Peyer's patch (tissue), 4 donors: ENCODE measurements at places on chromosomes 11 and 22. TPM values are rescaled to one million over a fixed set of nuclear protein-coding genes. Genes with fewer than 3 reads are reported as not detected.
A peak's percentile ranks its signal among the peaks of the same experiment; 100 is the strongest.

- DNase-seq, result no peak
Measured at GRCh38 chr11:130427581-130428315, 661 bp downstream of the ADAMTS8 start.

DNA sequence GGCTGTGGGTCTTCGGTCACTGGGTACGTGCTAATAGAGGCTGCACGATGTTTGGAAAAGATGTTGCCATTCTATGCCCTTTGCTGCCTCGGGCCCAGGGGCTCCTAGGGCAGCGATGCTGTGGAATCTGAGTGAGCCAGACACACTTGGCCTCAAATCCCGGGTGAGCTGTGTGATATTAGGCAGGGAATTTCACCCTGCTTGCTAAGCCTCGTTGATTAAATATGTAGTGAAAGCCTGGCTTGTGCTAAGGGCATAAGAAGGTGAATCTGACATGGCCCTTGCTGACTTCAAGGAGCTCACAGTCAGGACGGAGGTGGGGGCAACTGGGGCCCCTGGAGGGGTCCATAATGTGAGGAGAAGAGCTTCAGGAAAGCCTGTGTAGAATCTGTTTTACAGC, 5.4 kb upstream of the HMOX1 start:
- DNase-seq, result no peak

DNA sequence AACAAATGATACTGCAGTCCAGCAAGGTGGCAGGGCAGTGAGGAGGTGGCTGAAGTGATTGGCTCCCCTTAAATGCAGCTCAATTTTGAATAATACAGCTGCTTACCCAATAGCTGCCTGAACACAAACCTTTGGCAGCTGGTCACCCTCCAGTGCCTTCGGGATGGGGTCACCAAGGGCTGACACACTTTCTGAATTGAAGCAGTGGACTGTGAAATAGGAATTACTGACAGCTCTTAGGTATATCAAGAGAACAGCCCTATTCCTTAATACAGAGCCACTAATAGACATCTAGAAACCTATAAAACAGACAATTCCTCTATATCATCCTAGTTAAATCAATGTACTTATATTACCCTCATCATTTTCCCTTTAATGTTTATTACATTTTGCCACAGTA, 474.2 kb upstream of the KIRREL3 start:
- DNase-seq, result no peak

DNA sequence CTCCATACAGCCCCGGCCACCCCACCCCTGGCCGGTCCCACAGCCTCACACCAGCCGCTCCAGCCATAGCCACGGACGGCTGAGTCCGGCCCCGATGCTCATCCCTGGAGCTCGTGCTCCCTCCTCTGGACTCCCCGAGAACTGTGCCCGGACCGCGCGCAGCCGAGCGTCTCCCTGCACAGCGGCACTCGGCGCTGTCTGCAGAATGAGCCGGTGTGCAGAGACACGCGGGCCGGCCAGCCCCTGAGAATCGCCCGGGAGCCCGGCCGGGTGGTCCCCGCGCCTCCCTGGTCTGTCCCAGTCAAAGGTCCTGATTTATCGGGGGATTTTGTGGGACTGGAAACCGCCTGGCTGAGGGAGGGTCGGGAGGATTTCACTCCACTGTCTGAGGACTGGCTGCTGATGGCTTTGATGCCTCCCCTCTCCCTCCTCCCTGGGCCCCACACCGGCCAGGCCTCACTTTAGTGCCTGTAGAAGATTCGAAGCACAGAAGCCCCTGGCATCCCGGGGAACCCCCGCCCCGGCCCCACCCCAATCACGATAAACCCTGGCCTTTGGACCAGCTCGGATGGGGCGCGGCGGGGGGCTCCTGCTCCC, 102.7 kb downstream of the BRD1 start:
- peak; percentile 63 for DNase-seq

DNA sequence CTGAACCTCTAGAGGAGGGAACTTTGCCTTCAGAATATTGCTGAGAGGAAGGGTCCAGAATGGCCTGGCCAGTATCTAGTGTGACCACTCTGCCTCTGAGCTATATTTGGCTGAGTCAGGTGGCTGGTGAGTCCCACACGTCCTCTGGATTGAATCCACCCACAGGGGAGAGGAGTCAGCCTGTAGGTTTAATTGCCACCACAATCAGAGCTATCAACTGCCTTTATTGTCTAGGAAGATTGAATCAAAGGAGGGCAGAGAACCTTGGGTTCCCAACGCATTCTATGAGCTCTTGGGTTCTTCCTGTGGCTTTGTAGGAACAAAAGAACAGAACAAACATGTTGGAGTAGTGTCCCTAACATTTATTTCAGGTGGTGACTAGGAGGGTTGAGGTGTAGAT, 67.7 kb downstream of the ST3GAL4 start:
- DNase-seq, result no peak

- DNase-seq, result no peak
Measured at GRCh38 chr11:94938095-94939055, 35.0 kb downstream of the CWC15 start.

DNA sequence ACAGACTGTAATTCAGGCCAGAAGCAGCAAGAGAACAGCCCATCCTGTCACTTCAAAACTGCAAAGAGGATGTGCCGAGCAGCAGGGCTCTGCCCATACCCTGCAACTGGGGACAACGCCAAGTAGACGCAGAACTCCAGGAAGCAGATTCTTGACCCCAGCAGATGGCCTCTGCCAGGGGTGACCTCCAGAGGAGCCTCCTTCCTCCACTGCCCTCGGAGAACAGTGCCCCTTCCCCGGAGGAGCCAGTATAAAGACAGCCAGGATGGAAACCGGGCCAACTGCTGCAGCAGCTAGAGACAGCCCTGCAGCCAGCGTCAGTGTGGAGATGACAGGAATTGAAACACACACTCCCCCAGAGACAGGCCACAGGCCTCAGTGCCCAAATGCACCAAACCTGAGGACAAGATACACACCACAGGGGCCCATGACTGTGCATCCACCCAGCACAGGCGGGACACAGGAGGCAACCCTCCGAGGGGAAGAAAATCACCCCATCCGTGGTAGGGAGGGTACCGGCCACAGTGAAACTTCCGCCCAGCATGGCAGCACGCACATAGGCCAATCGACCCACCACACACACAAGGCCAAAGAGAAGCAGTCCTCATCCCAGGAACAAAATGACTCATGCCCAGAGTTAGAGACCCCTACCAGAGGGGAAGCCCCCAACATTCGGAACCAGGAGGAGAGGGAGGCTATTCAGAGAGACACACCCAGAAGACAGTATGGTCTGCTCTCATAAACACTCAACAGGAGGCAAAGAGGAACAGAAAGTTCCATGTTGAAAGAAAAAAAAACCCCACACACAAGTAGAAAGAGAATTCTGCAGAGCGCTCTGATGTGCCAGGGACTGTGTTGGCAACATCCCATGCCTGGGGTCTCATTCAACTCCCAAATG, 5.6 kb downstream of the AHNAK start:
- peak; percentile 67 for DNase-seq

DNA sequence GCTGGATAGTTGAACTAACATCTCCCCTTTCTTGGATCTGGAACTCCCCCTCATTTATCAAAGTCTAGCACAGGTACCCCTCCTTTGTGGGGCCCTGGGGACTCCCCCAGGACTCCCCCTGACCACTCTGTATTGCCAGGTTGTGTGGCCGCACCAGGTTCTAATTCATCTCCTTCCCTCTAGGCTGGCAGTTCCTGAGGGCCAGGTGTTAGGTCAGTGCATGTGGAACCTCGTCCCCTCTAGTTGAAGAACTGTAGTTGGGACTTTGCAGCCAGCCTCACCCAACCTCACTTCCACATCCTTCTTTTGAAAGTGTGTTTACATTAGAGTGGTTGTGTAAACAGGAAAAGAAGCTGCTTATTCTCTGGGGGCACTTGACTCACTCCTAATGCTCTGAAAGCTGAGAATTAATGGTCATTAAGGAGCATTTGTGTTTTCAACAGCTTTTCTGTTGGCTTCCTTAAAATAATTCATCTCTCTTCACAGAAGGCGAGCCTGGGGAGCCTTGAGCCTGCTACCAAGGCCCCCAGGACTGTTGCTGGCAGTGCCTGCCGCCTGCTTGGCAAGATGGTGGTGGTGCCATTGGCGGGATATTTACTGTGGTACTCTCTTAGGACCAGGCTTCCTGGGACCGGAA, 11.8 kb downstream of the UPB1 start:
- DNase-seq, result no peak

DNA sequence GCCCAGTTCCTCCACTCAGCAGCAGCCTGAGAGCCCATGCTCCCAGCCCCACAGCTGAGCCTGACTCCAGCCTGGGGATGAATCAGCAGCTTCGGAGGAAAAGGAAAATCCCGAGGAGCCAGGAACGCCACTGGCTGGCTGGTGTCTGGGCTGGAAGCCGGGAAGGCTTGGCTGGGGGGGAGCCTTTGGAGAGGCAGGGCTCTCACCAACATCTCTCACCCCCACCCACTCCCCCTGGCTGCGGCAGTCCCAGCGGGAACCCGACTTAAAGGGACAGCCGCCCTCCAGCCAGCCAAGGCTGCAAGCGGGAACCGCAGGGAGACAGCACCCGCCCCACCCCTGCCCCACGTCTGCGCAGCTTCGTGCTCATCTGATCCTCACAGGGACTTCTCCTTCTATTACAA, 28.4 kb downstream of the KIAA0930 start:
- peak; percentile 58 for DNase-seq

- DNase-seq, result no peak
Measured at GRCh38 chr22:26499188-26499703, 13.0 kb downstream of the TFIP11 start.

DNA sequence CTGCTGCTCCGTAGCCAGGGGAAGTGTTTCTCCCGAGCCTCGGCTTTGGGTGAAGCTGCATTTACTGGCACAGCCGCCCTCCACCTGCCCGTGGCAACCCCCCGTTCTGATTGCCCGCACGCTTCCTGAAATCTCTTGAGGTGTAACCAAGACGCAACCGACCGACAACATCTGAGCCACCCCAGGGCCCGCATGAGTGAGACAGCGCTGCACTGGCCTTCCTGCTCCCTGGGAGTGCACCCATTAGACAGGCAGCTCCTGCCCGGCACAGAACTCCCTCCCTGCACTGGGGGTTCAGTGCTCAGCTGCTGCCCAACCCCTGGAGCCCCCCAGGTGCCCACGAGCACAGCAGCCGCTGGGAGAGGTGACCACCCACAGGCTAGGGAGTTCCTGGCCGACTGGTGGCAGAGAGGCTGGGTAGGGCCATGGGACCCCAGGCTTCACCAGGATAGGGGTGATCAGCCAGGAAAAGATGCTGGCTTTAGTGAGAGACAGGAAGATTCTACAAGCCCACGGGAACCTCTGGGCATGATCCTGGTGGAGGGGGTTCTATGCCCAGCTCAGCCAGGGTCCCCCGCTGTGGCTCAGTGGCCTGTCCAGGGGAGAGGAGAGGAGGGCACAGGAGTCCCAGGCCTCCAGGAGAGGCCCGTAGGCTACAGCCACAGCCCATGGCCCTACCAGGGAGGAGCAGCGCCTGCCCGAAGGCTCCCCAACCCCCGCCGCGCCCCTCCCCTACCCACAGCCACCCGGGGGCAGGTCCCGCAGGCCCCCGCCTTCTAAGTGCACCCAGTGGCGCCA, 14.6 kb downstream of the PLXNB2 start:
- peak; percentile 78 for DNase-seq

GRCh38 chr11:16912692-16913111, 101.5 kb downstream of the PLEKHA7 start:
- DNase-seq, result no peak

- no peak for DNase-seq
Measured at GRCh38 chr22:39469681-39470450, 13.1 kb downstream of the MGAT3 start.

DNA sequence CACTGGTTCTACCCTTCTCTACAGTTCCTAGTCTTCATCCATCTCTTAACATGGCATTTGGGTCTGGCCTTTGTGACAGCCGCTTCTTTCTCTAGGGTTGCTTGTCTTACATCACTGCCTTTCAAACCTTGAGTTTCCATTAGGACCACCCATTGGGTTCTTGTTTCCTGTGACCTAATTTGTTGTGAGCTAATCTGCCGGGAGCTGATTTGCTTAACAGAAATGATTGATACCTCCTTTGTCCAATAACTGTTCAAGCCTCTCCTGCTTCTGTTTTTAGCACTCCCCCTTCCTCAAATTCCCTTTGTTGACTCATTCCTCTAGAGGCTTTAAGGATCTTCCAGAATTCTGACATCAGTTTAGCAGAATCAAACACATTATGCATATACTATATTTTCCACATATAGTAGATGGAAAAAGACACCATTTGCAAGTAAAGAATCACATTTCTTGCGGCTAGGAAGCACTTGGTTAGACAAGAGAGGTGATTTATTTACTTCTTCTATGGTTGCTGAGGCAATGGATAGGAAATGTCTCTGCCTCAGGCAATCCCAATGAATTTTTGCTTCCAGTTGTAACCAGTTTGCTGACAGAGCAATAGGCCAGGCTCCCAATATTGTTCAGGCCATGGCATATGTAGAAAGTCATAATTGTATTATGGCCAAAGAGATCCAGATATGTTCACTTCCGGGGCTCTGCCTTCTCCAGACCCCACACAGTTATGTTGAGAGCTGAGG, 130.7 kb downstream of the SNX19 start:
- DNase-seq, result no peak

- no peak for DNase-seq
Measured at GRCh38 chr22:23036684-23037428, 33.5 kb upstream of the GNAZ start.

- no peak for DNase-seq
Measured at GRCh38 chr11:93512949-93513667, 30.1 kb downstream of the SMCO4 start.

DNA sequence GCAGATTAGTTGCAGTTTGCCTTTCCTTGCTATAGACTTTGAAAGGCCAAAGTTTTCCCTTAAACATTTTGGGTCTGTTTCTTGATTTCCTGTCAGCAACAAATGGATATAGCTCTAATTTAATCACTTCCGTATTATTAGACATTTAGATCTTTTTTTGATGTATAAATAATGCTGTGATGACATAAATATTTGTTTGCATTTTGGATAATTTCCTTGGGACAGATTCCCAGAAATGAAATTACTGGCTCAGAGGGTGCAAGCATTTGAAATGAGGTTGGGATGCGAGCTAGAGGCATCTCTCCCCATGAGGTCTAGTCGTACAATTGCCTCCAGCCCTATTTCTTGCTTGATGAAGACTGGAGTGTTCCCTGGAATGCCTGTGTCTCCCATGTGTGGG, 94.2 kb downstream of the TBC1D22A start:
- DNase-seq, result no peak

- DNase-seq, result no peak
Measured at GRCh38 chr11:6596239-6596877, 7.1 kb downstream of the RRP8 start.

- no peak for DNase-seq
Measured at GRCh38 chr11:76008474-76008873, 193.5 kb downstream of the UVRAG start.

GRCh38 chr11:69862331-69862771, 43.1 kb upstream of the FGF3 start:
- no peak for DNase-seq

GRCh38 chr11:121270001-121270678, 22.4 kb upstream of the SC5D start:
- no peak for DNase-seq

The CFAP300 gene
- not detected for total RNA-seq

The LMNTD2 gene
- 32.9 TPM for total RNA-seq

The HTR3A gene
- 0.95 TPM for total RNA-seq

The FANCF gene
- 11.6 TPM for total RNA-seq

The SPI1 gene
- total RNA-seq, result 27.2 TPM

The ANAPC15 gene
- 24.5 TPM for total RNA-seq

The SCUBE2 gene
- 4.1 TPM for total RNA-seq
